Muscle of back (tissue), 13 donors: ENCODE measurements at places on chromosomes 11 and 22. TPM values are rescaled to one million over a fixed set of nuclear protein-coding genes. Genes with fewer than 3 reads are reported as not detected.

The OR4D10 gene
- not detected for polyA plus RNA-seq

The CCDC157 gene
- 1.9 TPM for polyA plus RNA-seq

The RAB38 gene
- polyA plus RNA-seq, result 5.2 TPM

The OR8B3 gene
- polyA plus RNA-seq, result not detected

The RIMBP3C gene
- 0.38 TPM for polyA plus RNA-seq

The SNX15 gene
- polyA plus RNA-seq, result 22.4 TPM

The CABP2 gene
- polyA plus RNA-seq, result not detected

- DNase-seq, result no peak
Measured at GRCh38 chr11:75249704-75250103, 9.1 kb downstream of the TPBGL start.

GRCh38 chr11:96123301-96123700 lies 199.4 kb upstream of the MTMR2 start:
- no peak for DNase-seq

- peak; percentile 13 for DNase-seq
Measured at GRCh38 chr22:40070701-40071100, 75.9 kb downstream of the FAM83F start.

- no peak for DNase-seq
Measured at GRCh38 chr11:119052163-119052814, 4.7 kb downstream of the HYOU1 start.

GRCh38 chr22:42145175-42145574 lies 14.6 kb upstream of the CYP2D6 start:
- DNase-seq, result no peak

DNA sequence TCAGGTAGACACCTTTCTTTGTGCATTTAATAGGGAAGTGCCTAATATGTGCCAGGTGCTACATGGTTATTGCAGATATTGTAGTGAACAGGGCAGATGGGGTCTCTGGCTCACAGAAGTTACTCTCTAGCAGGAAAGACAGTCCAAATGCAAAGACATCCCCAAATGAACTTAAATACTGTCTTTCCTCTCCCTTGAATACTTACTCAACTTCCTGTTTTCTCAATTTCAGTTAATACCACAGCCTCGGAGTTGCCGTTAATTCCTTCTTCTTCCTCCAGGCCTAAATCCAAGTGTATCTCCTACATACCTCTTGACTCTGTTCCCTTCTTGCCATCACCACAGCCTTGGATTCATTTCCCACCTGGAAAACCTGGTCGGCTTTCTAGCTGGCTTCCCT lies 134.3 kb upstream of the SESN3 start:
- DNase-seq, result no peak

GRCh38 chr11:2451916-2452315 lies 7.1 kb downstream of the KCNQ1 start:
- no peak for DNase-seq

GRCh38 chr11:129701706-129702105 lies 113.9 kb upstream of the TMEM45B start:
- DNase-seq, result no peak

- DNase-seq, result no peak
Measured at GRCh38 chr11:11450744-11451362, 97.8 kb upstream of the CSNK2A3 start.

- DNase-seq, result no peak
Measured at GRCh38 chr22:24027389-24027975, 16.4 kb downstream of the CABIN1 start.

DNA sequence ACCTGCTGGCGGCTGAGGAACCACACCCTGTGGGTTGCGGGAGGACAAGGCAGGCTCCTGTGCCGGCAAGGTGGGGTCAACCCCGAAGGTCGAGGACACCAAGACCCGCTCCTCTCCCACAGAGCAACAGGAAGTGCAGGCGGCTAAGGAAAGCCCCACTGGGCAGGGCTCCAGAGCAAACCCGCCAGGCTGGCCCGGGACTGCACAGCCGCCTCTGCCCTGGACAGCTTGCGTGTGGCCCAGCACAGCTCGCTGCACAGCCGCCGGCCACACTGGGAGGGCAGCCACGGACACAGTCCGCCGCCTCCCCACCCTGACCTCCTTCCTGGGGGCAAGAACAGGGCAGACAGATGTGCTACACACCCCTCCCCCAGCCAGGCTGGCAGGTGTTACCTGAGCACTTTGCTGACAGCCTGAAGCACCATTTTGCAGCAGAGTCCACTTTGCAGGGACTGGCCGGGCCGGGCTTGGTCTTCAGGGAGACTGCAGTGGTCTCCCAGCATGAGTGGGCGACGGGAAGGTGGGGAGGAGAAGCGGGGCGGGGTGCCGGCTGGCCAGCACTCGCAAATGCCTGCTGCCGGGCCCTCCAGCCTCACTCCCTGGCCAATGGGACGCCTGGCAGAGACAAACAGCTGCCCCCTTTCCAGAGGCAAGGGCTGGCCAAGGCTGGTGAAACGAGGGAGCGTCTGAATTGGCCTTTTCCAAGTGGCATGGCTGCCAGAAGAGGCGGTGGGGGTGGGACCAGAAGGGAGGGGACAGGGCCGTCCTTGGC lies at the start of gene MOB2:
TSS of gene MOB2 (minus strand) at position 726 of the 772 bp plus-strand sequence. CDS start at position 503, 223 bp downstream.
- DNase-seq, result peak; percentile 28

DNA sequence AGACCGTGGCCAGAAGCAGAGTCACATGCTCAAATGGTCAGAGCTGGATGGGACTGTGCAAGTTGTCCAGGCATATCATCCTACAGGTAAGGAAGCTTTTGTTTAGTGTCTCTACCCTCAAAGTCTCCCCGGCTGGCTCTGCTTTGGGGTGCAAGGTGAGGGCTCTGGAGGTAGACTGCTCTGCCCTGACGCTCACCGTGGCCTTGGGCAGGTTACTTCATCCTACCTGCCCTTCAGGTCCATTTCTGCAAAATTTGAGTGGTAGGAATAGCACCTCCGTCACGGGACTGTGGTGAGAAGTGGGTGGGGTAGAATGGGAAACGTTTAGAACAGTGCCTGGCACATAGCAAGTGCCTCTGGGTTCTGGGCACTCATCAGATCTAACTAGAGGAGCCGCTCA lies 42.2 kb downstream of the NAT10 start:
- no peak for DNase-seq

DNA sequence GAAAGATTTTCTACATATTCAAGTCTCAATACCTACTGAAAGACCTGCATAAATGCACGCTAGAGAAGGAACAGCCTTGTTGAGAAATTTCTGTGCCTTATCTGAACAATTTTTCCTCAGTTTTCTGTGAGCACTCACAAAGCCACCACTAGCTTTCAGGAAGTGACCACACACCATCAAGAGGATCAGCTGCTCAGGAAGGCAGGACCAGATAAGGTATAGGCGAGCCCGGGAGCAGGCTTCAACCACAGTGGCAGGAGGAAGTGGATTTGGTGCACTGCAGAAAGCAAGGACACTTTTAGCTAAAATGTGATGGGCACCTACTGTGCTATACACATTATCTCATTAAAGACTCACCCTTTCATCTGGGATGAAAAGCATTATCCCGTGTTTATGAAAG lies 220.8 kb downstream of the RAB38 start:
- no peak for DNase-seq

DNA sequence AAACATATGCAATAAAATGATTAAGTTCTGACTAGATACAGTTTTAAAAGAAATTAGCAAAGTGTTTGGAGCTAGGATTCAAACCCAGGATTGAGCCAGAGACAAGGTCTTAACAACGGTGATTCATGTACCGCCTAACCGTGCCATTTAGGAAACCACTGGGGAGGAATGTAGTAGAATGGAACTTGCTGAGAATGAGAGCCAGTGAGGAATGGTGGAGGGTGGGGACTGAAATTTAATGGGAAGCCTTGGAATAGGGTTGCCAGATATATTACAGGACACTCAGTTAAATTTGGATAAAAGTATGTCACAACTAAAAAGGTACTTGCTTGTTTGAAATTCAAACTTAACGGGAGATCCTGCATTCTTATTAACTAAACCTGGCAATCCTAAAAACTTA lies 30.4 kb upstream of the TMEM86A start:
- no peak for DNase-seq

DNA sequence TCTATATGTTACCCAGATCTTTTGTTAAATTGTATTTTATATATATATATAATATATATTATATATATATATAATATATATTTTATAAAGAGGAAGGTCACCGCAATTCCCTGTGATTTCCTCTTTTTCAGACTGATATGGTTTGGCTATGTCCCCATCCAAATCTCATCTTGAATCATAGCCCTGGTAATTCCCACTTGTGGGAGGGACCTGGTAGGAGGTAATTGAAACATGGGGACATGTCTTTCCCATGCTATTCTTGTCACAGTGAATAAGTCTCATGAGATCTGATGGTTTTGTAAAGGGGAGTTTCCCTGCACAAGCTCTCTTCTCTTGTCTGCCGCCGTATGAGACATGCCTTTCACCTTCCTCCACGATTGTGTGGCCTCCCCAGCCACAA lies 157.6 kb downstream of the RAB38 start:
- DNase-seq, result no peak

- peak; percentile 55 for DNase-seq
Measured at GRCh38 chr11:30586251-30587144, at the start of gene MPPED2. Gene MPPED2, minus strand, starts transcription at chr11:30586353. Its CDS starts 5,980 bp downstream, at chr11:30580373.

GRCh38 chr22:44340271-44341239 lies 27.8 kb upstream of the SHISAL1 start:
- DNase-seq, result no peak

GRCh38 chr11:26134481-26135355 lies 197.2 kb upstream of the ANO3 start:
- DNase-seq, result no peak

DNA sequence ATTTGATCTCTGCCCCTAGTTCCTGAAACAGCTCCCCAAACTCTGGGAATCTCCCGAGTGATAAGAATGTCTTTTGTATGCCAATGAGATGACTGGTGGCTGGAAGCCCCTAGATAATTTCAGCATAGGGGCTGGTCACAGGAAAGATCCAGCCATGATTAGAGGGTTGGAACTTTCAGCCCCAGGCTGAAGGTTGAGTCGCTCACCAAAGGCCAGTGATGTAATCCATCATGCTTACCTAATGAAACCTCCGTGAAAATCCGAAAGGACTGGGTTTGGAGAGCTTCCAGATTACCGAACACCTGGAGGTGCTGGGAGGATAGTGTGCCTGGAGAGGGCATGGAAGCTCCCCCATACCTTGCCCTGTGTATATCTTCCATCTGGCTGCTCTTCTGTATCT lies 26.0 kb downstream of the LRRC32 start:
- no peak for DNase-seq

DNA sequence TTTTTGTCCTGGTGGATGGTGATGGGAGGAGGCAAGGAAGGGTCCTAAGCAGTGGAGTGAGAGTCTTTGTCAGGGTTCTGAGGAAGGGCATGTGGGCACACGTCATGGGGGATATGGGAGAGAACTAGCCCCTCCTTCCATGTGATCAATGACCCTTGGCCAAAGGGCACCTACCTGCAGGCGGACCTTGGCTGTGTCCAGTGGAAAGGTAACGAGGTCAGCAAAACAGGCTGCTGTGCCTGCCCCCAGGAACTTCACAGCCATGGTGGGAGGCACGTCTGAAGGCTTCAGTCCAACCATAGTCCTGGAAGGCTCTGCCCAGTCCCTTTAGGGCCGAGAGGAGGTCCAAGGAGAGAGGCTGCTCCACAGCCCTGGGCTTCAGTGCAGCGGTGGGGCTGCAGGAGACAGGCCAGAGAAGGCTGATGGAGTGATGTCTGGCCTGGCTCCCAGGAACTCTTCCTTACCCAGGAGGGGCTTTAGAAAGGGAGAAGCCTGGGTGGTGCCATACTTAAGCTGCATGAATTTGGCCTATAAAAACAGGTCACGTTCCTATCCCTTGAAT lies 2.1 kb downstream of the UCP3 start:
- DNase-seq, result no peak

- DNase-seq, result no peak
Measured at GRCh38 chr11:20654038-20654437, 15.3 kb upstream of the NELL1 start.

- DNase-seq, result no peak
Measured at GRCh38 chr22:49768077-49768910, 59.4 kb downstream of the BRD1 start.

GRCh38 chr11:33615751-33616150 lies 84.9 kb downstream of the C11orf91 start:
- no peak for DNase-seq

GRCh38 chr11:67167091-67167490 lies 48.0 kb downstream of the KDM2A start:
- DNase-seq, result no peak

DNA sequence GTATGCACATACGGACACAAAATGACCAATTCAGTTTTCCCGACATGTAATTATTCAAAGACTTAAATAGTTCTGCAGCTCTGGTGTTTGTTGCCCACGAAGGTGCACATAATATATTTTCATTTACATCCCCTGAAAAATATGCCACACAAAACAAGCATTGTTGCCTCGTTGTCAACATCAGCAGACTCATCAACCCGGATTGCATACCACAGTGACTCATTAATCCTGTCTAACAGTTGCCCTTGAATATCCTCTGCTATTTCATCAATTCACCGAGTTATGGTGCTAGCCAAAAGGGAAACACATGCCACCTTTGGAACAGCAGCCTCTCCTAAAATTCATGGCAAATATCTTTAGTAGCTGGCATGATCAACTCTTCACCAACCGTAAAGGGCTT lies 582.2 kb downstream of the LRRC4C start:
- DNase-seq, result no peak

DNA sequence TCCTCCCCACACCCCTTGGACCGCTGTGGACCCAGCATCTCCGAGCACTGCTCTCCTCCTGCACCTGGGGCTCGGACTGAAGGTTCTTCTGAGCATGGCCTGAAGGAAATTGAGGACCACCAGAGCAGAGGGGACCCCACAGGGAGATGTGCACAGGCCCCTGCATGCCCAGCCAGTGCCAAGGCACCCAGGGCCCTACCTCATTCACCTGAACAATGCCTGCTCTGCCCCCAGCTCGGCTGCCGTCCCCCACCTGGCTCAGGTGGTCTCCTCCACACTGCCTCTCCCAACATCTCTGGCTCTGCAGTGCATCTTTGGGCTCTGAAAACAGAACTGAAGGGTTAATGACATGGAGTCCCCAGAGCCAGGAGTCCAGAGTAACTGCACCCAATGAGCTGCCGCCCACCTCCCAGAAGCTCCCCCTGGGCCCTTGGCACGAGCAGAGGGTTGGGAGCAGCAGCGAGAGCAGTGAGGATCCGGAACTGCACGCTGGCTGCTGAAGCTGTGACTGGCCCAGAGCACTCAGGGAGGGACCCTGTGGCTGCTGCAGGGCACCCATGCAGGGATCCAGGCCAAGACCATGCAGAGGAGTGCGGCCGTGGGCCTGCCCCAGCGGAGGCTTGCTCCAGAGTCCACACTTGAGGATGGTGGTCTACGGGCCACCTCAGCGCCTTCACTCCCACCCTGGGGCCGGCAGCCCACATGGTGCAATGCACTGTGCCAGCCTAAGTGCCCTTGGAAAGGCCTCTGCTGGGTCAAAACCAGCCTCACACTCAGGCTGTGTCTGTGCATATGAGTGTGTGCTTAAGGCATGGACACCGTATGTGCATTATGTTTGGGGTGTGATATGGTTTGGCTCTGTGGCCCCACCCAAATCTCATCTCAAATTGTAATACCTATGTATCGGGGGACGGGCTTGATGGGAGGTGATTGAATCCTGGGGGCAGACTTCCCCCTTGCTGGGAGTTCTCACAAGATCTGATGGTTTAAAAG lies 686.1 kb downstream of the TBC1D22A start:
- no peak for DNase-seq
